ENCODE measurements at places on chromosomes 4 and X.

- DNase-seq = no peak
Measured at GRCh38 chr4:83129264-83129663, 14.7 kb upstream of the PLAC8 start.

DNA sequence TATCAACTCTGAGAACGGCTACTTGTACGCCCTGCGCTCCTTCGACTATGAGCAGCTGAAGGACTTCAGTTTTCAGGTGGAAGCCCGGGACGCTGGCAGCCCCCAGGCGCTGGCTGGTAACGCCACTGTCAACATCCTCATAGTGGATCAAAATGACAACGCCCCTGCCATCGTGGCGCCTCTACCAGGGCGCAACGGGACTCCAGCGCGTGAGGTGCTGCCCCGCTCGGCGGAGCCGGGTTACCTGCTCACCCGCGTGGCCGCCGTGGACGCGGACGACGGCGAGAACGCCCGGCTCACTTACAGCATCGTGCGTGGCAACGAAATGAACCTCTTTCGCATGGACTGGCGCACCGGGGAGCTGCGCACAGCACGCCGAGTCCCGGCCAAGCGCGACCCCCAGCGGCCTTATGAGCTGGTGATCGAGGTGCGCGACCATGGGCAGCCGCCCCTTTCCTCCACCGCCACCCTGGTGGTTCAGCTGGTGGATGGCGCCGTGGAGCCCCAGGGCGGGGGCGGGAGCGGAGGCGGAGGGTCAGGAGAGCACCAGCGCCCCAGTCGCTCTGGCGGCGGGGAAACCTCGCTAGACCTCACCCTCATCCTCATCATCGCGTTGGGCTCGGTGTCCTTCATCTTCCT lies 2.7 kb downstream of the PCDH10 start:
- DNase-seq = no peak

DNA sequence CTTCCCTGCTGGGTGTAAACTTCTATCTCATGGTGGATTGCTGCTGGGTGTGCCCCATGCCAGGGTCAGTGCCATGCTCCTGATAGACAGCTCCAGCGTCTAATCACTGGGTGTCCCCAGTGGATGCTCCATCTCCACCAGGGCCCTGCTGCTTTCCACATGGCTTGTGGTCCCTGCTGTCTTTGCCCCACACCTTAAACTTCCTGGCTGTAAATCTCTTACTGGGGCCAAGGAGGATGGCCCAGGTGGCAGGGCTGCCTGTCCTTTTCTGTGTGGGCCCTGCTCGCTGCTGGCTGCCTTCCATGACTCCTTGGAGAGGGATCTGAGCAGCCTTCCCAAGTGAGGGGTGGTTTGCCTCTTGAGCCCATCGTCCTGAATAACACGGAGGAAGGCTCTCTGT lies 51.8 kb downstream of the RGS12 start:
- no peak for DNase-seq

- no peak for DNase-seq
Measured at GRCh38 chr4:11904846-11905739, 476.4 kb upstream of the HS3ST1 start.

GRCh38 chr4:181601103-181601502 lies 642.1 kb upstream of the TENM3 start:
- peak; percentile 4 for DNase-seq

- DNase-seq = no peak
Measured at GRCh38 chr4:174263445-174263736, 20.1 kb downstream of the FBXO8 start.

- DNase-seq = no peak
Measured at GRCh38 chr4:139279760-139280620, at the start of gene MGARP. TSS of gene MGARP (minus strand) at chr4:139280225. CDS start at chr4:139280158, 67 bp downstream.

DNA sequence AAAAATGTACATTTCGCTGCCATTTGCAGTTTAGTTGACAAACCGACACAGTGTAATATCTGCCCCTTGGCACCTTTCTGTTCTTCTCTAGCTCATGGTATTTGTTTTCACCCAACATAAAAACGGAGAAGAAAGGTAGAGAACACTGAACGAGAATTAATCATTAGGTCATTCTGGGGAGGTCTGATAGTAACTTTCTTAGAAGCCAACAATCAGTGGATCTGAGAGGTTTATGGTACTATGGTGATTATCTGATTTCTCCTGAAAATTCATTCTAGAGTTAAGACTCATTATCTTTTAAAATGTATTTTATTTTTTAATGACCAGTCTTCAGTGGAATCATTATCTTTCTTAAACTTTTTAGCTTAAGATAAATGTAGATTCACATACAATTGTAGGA lies 8.5 kb downstream of the RAPGEF2 start:
- no peak for DNase-seq

- peak; percentile 56 for DNase-seq
Measured at GRCh38 chrX:12814420-12814819, 23.2 kb downstream of the PRPS2 start.

DNA sequence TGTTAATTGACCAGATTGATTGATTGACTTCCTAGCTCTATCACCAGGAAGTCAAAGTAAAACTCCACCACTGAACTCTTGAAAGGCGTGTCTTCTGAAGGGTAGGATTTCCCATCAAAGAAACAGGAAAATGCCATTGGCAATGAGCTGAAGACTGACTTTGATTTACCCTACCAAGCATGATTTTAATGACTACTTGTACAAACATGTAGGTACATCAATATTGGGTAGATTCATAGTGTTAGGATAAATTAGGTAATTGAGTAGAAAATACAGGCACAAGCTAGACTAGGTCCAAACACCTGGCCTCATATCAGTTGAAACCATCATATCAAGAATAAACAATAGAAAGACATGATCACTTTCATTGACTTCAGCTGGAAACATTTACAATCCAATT lies 53.2 kb upstream of the ATXN3L start:
- no peak for DNase-seq

DNA sequence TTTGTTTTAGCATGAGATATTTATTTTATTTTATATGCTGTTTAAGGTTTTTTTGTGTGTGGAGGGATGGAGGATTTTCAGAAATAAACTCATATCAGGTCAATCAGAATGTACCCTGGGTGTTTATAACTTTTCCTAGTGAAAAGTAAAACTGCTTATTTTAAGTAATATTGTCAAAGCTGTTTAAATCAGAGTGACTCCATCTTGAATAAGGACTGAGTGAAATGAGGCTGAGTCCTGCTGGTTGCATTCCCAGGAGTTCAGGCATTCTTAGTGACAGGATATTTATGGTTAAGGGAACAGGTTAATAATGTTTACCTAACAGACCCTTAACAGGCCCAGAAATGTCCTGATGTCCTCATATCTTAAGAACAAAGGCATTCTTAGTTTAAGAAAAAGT lies 1160.9 kb upstream of the PCDH7 start:
- no peak for DNase-seq

GRCh38 chrX:112440277-112440676 lies 239.5 kb downstream of the LHFPL1 start:
- DNase-seq = no peak

DNA sequence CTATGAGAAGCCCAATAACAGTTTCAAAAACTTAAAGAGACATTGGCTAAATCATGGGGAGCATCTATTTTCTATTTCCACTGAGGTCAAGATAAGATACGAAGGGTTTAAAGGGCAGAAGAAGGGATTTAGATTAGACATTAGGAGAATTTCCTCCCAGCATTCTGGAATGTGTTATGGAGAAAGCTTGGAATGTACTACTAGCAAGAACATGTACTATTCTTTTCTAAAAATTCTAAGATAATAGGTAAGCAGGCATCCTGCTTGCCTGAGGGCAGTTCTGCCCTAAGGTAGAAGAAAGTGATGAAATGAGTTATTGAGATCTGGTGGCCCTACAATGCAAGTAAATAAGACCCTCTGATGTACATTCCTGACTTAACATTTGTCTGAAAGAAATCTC lies 279.2 kb downstream of the NR3C2 start:
- no peak for DNase-seq

DNA sequence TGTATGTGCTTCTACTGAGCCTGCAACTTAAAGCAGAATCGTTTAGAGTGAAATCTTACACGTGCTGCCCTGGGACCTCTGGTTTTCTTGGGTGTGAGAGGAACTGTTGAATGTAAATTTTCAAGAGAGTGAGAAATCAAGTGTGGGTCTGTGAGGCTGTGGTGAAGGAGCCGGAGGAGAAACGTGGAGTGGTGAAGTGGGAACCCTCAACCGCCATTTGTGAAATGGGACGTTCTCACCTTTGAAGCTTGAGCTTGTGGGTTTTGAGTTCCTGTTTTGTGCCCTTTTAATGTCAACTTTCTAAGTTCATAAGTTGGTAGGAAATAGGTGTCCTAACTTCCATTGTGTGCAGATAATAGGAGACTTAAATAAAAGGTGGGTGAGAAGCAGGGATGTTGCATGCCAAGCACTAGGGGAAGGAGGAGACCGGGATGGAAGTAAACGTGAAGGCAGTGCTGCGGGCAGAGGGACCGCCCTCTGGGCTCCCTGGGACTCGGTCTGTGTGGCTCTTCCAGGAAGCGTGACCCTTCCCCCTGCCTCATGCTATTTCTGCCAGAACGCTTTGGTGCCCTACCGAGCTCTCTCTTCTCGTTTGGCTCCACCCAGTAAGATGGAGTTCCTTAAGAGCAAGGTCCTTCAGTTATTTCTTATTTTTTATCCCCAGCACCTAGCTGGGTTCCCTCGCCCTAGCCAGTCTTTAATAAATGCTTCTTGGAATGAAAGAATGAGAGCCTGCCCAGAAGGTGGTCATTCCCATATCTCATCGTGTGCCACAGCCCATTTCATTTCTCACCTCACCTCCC lies 56.0 kb downstream of the TMEM131L start:
- no peak for DNase-seq

DNA sequence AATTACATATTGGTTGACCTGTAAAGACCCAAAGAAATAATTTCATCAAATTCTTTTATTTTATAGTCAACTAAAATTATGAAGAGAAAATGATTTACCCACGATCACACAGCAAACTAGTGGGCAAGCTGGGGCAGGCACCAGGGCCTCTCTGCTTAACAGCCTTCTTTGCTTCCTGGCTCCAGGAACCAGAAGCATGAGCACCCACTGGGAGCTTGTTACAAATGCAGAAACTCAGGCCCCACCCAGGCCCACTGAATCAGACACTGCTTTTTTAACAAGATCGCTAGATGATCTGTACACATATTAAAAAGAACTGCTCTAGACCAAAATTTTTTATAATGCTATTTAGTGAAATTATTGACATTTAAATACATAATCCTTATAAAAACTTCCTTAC lies 95.0 kb downstream of the GEMIN8 start:
- DNase-seq = no peak

- no peak for DNase-seq
Measured at GRCh38 chrX:12994321-12994720, 19.4 kb downstream of the TMSB4X start.

GRCh38 chr4:170026253-170027021 lies at the start of gene MFAP3L:
TSS of gene MFAP3L (minus strand) at chr4:170026395. CDS start at chr4:170005877, 20,518 bp downstream.
- peak; percentile 97 for DNase-seq

DNA sequence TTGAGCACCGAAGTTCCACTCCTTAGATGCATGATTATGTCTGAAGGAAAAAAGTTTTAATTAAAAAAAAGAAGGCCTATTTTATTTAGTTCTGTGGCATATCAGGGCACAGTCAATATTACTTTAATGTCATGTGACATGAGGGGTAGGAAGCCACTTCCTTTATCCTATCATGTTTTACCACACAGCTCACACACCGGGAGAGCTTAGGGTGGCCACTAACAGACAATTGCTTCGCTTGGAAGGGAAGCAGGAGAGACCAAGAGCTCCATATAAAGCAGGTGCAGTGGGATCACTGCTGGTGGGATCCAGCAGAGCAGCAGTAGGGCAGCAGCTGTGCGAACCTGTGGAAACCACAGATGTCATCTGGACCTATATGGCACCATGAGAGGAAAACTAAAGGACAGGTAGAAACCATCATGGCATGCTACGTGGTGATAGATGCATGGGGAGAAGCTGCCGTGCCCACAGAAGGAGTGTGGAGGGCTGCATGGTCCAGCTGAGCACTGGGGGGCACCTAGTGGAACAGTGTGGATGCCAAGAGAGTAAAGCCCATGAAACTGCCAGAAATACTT lies 52.0 kb downstream of the DTHD1 start:
- DNase-seq = no peak

DNA sequence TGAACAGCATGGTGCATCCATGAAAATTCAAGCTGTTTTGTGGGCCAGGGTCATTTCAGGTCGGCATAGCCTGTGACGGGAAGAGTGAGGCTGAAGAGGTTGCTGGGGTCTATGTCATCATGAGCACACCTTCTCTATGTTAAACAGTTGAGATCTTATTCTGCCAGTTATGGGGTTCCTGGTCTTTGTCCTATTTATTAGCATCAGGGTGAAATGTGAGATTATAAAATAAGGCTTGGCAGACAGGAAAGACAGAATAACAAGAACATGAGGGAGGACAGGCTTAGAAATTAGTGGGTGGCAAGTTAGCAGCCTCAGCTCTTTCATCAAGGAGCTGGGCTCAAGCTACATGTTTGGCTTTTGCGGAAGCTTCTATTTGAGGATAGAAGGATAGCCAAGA lies 51.7 kb upstream of the CLNK start:
- DNase-seq = no peak

DNA sequence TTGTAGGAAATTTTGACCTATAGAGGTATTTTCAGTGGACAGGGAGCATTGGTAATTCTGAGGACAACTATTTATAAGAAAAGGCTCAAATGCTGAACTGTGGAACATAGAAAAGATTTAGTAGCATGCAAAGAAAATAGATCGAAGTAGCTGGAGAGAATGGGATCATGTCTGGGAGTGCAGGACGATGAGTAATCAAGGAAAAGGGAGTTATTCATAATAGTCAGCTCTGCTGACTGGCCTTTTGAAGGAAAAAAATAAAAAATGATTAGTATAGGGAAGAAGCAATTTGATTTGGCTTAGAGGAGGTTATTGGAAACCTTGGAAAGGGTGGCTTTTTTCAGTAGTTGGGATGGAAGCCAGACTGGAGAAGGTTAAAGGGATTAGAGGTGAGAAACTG lies 22.9 kb upstream of the ANK2 start:
- peak; percentile 69 for DNase-seq

- DNase-seq = no peak
Measured at GRCh38 chr4:99891351-99891750, 2.9 kb downstream of the LAMTOR3 start.

DNA sequence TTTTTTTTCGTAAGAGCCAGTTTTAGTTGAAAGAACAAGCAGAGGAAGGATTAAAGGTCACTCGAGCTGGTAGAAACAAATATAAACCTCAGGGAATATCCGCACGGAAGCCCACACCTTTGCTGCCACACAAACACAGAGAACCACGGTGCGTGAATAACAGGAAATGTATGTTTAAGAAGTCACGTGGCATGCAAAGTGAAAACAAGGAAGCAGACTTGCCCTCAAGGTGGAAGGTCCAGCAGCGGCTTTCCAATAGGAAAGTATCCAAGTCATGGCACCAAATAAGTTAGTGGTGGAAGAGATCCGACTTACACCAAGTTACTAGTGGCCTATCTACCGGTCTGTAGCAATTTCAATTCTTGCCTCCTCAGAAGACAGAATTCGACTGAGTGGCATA lies 215.5 kb downstream of the HHIP start:
- DNase-seq = no peak

- DNase-seq = no peak
Measured at GRCh38 chrX:27008486-27008885, 454.7 kb downstream of the PPP4R3C start.

DNA sequence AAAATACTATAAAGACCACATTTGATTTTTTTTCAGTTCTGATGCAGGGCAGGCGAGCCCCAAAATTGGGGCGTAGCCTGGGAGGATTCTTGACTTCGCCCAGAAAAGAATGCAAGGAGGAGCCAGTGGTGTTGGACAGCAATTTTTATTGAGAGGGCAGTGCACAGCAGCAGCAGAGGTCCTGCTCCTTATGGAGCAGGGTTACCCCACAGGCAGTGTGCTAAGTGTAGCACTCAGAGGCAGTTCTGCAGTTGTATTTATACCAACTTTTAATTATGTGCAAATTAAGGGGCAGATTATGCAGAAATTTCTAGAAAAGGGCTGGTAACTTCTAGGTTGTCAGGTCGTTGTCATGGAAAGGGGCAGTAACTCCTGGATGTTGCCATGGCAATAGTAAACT lies 69.9 kb downstream of the GASK1B start:
- DNase-seq = no peak

Measured in GM23248 (cell line).